ENCODE measurements at places on chromosomes 4 and X.

GRCh38 chr4:617644-618641, 7.4 kb upstream of the PDE6B start:
- H3K4me1 ChIP-seq = no peaks in the 10 kb centered on the region
- DNase-seq = no peak
- H3K4me3 ChIP-seq = no peak overlapping the region
- no peaks in the 10 kb centered on the region for H3K36me3 ChIP-seq

- no peak overlapping the region for H3K27ac ChIP-seq
- DNase-seq = no peak
- no peaks in the 10 kb centered on the region for H3K27me3 ChIP-seq
Observed at GRCh38 chr4:2803624-2804448, 11.0 kb downstream of the SH3BP2 start.

- DNase-seq = no peak
- H3K4me3 ChIP-seq = no peak overlapping the region
- no peak overlapping the region for H3K27ac ChIP-seq
- no peaks in the 10 kb centered on the region for H3K36me3 ChIP-seq
- H3K27me3 ChIP-seq = peaks cover 3% of the 10 kb centered on the region
Observed at GRCh38 chrX:10208281-10208856, 51.6 kb downstream of the CLCN4 start.

GRCh38 chrX:55220119-55220794, at the start of gene PAGE5:
PAGE5 (plus strand) TSS chrX:55220346; CDS start chrX:55221383, 1,037 bp downstream.
- H3K4me3 ChIP-seq = no peak within 1 kb of the TSS
- H3K27me3 ChIP-seq = peaks cover 2% of the 10 kb centered on the region
- H3K36me3 ChIP-seq = no peaks in the 10 kb centered on the region
- no peak within 1 kb of the TSS for H3K27ac ChIP-seq
- DNase-seq = peak; percentile 36

GRCh38 chr4:74311696-74312313, 3.5 kb downstream of the EPGN start:
- no peaks in the 10 kb centered on the region for H3K36me3 ChIP-seq
- H3K27me3 ChIP-seq = no peaks in the 10 kb centered on the region
- H3K4me1 ChIP-seq = peaks cover 5% of the 10 kb centered on the region
- H3K4me3 ChIP-seq = no peak overlapping the region

DNA sequence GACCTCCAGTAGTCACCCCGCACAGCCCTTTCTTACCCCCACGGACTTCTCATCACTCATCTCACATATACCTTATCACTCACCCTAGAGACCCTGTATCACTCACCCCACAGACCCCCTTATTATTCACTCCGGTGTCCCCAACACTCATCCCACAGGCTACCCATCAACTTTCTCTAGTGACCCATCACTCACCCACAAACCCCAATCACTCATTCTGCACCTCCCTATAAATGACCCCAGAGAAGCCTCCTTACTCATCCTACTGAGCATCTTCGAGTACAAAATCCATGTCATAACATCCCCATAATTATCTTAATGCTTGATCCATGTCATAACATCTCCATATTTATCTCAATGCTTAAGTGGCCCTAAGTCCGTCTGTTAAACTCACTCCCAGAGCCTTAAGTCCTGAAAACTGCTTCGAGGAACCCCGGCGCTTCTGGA, 934 bp downstream of the ZNF41 start:
- H3K4me1 ChIP-seq = peaks cover 29% of the 10 kb centered on the region
- peak overlapping the region; percentile 95 for H3K4me3 ChIP-seq
- H3K27ac ChIP-seq = peak overlapping the region; percentile 95
- H3K27me3 ChIP-seq = no peaks in the 10 kb centered on the region

- H3K4me1 ChIP-seq = no peaks in the 10 kb centered on the region
- no peaks in the 10 kb centered on the region for H3K36me3 ChIP-seq
- no peaks in the 10 kb centered on the region for H3K27me3 ChIP-seq
- H3K4me3 ChIP-seq = no peak overlapping the region
- no peak overlapping the region for H3K27ac ChIP-seq
- no peak for DNase-seq
Observed at GRCh38 chr4:175671491-175671934, 140.6 kb downstream of the GPM6A start.

Measured in activated CD8-positive, alpha-beta memory T cell treated with anti-CD3 and anti-CD28 coated beads, Interleukin-2, amount 10 ng/mL, durations not matched to agents 7 days and 5 days (primary cell).